H1 (cell line): ENCODE measurements at places on chromosomes 7 and 10.

- no peak for DNase-seq
Observed at GRCh38 chr10:79287973-79288723, 59.1 kb upstream of the PPIF start.

GRCh38 chr7:128167791-128168666, 73.0 kb upstream of the LEP start:
- peak; percentile 70 for DNase-seq

- no peak for DNase-seq
Observed at GRCh38 chr7:82390936-82391335, 52.6 kb downstream of the CACNA2D1 start.

DNA sequence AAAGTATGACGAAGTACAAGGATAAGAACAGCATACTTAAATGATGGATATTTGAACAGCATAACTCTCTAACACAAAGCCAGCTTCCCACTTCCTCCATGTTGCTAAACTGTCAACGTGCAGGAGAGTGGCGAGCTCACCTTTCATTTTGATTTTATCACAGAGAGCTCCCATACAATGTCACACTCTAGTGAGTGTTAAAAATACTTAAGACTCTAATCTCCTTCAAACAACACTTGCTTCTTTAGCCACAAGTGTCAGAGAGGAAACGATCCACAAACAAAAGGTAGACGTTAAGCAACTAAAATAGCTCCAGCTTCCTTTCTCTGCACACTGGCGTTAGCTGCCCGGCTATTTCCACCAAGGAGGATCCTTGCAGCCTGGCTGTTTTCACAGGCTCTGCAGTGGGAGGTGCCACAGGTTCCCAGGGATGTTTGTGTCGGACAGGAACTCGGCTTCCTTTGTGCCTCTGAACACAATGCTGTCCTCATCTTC, 194.6 kb downstream of the COBL start:
- no peak for DNase-seq

DNA sequence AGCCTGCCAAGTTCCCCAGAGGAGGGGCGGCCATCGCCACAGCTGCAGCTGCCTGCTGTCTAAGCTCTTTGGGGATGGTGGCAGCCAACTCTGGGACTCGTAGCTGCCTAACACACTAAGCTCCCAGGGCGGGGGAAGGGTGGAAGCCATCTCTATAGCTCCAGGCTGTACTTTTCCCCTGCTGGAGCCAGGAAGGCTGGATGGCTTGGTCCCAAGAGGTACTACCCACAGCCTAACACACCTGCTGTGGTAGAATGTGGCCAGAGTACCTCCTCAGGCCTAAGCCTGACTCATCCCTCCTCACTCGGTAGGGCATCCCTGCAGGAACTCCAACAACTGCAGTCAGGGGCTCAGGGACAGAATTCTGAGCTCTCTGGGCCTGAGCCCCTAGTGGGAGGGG, 151.7 kb upstream of the TAC1 start:
- no peak for DNase-seq

- DNase-seq = peak; percentile 58
Observed at GRCh38 chr7:4803397-4804241, 28.2 kb downstream of the AP5Z1 start.

DNA sequence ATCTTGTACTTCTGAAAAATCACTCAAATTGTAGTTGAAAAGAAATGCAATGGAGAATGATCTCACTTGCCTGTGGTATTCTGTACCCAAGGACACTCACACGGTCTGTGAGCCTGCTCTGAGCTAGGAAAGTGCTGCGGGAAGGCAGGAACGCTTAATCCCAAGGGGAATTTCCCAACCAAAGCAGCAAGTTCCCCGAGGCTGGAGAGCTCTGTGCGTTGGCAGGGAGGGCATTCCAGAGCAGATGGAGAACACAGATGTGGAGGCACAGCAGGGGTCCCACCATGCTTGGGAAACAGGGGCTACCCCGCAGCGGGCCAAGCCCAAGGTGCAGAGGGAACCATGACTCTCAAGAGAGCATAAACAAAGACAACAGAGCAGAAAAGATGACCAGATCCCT, 13.6 kb downstream of the SVIL start:
- no peak for DNase-seq

DNA sequence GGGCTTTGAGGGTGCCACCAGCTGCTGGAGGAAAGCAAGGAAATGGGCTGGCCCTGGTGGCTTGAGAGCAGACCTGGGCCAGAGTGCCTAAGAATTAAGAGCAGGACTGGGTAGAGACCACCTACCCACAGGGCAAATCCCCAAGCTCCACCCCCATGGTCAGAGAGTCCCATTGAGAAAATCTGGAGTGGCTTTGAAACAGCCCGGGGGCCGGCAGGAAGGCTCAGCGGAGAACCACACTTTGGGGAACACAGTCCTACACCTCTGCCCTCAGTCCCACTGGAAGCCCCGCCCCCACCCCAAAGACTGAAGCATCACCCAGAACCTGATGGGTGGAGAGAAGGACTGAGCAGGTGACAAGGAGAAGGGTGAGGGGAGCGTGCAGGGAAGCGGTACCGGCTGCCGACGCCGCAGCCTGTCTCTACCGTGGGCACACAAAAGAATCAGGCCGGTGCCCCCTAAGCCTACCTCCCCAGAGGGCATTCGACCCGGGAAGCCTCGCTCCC, 3.6 kb downstream of the SMARCD3 start:
- no peak for DNase-seq

DNA sequence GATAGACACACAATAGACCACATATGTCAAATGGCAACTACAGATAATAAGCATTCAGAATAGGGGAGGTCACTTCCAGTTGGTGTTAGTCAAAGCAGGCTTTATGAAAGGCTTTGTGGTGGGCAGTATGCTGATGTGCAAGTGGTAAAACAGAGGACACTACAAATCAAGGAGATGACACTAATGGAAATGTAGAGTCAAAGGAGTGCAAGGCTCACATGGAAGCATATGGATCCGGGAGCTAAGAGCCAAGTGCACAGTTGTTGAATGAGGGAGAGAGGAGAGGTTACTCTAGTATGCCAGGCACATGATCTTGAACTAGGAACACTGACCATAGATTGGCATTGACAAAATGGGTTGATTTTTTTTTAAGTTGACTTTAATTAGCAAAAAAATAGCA, 62.7 kb downstream of the GRM3 start:
- no peak for DNase-seq

- DNase-seq = no peak
Observed at GRCh38 chr10:132696728-132697577, 89.0 kb downstream of the NKX6-2 start.

- DNase-seq = no peak
Observed at GRCh38 chr7:73984481-73985205, 43.3 kb upstream of the ELN start.

DNA sequence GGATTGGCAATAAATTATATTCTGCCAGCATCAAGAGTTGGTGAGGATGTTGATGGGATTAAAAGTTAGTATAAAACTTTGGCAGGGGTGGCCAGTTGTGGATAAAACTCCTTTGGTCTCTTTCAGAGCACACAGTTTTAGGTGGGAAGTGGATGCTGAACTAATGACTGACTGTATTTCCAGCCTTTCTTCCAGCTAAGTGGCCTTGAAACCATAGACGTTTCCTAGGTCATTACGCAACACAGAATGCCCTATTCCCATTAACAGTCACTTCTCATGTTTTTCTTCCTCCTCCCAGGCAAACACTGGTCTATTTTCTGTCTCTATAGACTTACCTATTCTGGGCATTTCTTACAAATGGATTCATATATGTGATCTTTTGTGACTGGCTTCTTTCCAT, 467.4 kb downstream of the NEBL start:
- DNase-seq = no peak

- DNase-seq = no peak
Observed at GRCh38 chr7:25073451-25073850, 51.6 kb downstream of the CYCS start.

DNA sequence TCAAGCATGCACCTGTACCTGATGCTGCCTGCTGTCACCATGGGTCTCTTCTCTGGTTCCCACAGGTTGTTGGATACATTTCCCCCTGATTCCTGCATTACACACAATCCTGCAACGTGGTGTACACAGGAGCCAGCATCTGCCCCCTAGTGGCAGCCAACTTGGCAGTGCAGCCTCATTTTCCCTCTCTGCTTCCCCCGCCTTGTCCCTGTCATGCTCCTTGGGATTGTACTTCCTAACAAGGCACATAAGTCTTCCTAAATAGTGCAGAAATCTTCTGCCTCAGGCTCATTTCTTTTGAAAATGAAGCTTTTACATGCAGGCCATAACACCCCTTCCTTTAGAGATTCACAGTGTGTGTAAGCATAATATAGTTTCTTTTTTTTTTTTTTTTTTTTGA, 387.5 kb downstream of the CCSER2 start:
- peak; percentile 76 for DNase-seq
